BJ (cell line): ENCODE measurements at places on chromosomes 6 and 20. TPM values are rescaled to one million over a fixed set of nuclear protein-coding genes. Genes with fewer than 3 reads are reported as not detected.

DNA sequence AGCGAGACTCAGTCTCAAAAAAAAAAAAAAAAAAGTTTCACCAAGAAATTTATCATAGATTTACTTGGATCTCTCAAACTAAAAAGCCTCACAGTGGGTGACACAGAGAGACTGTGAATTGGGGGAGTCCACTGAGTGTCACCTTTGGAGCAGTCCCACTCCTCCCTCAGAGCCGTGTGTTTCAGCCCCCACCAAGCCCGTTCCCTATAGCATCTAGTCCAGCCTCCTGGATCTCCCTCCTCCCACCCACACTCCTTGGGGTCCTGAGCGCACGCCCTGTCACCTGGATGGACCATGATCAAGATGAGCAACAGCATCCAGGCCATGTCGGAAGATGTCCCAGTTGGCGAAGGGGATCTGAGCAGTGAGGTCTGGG lies 422 bp downstream of the NCR3 start:
- no peak for DNase-seq

- peak; percentile 27 for DNase-seq
Measured at GRCh38 chr6:46925563-46926253, 4.0 kb upstream of the ADGRF5 start.

Gene SYTL3
- polyA plus RNA-seq: 1.5 and 1.7 TPM in 2 replicates

Gene ZNF165
- 0.10 and 0.38 TPM in 2 replicates for polyA plus RNA-seq

- DNase-seq: peak; percentile 51
Measured at GRCh38 chr6:57013521-57013926, 33.0 kb upstream of the KIAA1586 start.

Gene VSX1
- polyA plus RNA-seq: not detected in 2 replicates

DNA sequence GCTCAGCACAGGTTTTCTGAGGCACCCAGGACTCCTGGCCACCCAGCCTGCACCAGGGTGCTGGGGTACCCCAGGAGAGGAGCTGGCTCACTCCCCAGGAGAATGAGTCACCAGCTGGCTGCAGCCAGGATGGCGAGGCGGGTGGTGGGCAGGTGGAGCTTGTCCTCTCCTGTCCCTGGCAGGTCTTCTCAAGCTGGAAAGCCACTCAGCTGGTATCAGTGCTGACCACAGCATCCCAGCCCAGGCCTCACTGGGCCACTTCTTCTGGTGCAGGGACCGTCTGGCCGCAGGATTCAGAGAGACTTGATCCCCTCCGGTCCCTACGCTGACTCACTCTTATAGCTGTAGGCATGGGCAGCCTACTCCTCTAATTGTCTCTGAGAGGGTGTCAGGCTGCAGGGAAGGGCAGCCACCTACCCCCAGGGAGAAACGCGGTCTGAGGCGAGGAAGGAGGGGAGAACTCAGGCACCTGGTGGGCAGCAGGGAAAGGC lies 22.2 kb downstream of the TFEB start:
- no peak for DNase-seq

GRCh38 chr6:33607784-33608161 lies 13.3 kb upstream of the ITPR3 start:
- DNase-seq: no peak

GRCh38 chr6:125818225-125818657 lies 27.5 kb downstream of the NCOA7 start:
- DNase-seq: peak; percentile 17

- peak; percentile 25 for DNase-seq
Measured at GRCh38 chr20:57748601-57749130, 38.9 kb upstream of the PMEPA1 start.

- no peak for DNase-seq
Measured at GRCh38 chr20:56833427-56833826, 204.3 kb downstream of the TFAP2C start.

Gene RIPPLY2
- polyA plus RNA-seq: not detected in 2 replicates

DNA sequence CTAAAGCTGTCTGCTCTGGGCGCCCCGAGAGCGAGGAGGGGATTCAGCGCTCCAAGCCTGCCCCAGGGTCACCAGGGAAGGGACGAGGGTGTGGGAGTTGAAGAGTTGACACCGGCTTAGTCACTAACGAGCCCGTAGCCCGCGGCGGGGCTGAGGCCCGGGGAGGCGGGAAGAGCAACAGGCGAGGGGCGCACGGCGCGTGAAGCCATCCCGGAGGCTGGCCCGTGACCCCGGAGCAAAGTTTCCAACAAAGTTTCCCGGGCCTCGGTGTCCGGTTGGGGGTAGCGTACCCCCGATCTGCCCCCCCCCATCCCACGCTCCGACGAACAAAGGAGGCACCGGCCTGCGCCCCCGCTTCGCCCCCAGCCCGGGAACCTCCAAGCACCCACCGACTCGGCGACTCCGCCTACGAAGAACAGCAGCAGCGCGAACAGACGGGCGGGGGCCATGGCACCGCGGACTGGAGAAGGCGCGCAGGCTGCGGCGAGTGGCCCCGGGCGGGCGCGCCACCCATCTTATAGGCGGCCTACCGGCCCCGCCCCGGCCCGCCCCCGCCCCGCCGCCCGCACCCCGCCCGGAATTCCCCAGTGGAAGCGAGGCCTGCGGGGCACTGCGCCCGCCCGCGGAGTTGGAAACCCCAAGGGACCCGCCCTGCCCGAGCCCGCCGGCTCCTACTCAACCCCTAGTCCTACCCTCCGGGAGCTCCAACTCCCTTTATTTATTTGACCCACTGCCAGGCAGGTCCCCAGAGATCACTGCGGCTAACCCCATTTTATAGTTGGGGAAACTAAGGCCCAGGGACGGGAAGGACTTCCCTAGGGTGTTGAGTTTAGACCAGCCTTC lies at the start of gene SDC4:
SDC4 (minus strand) TSS at position 489 of the 843 bp plus-strand sequence; CDS start at position 449, 40 bp downstream.
- DNase-seq: no peak
